ENCODE measurements at places on chromosomes 4 and X.

DNA sequence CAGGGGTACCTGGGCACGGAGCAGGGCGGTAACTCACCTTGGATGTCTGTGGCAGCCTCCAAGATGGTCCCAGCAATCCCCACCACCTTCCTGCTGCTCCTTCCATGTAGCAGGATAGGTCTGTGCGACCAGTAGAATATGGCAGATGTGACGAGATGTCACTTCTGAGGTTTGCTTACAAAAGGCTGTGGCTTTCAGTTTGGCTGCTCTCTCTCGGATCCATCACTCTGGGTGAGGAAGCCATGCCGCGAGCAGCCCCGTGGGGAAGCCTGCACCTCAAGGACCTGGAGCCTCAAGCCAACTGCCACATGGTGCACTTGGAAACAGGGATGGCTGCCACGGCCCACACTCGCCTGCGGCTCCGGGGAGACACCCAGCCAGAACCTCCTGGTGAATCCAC is 37.6 kb downstream of the WFS1 start:
- DNase-seq: no peak

DNA sequence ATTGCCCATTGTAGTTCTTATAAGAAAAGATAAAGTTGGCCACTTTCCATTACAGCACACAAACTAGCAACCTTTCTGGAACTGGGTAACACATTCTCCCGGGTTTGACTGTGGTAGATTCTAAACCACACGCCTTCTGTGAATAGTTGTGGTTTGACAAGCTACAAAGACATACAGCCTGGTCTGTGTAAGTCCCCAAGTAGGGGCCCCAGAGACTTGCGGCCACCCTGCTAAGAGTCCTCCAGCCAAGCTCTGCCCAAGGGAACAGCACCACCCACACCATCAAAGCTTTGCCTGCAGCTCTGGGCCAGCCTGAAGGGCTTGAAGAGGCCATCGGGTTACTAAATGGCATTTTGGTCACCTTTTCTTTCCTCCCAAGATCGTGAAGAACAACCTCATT is 203.4 kb downstream of the MAML3 start:
- DNase-seq: no peak

GRCh38 chr4:104559502-104559901 is 64.8 kb upstream of the CXXC4 start:
- DNase-seq: no peak

DNA sequence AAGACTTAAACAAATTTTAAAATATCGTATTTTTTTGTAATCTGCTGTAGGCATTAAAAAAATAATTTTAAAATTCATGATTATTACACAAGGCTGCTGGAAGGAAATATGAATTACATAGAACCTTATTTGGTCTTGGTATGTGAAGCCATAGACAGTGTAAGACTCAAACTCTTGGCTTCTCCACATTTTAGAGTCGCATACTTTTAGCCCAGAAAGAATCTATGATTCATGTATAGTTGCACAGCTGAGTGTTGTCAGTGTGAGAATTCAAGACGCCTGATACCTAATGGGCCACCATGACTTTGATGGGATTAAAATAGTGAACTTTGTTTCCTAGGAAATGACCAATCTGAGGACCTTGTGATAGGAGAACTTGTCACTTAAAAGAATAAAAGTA is 1.4 kb downstream of the INTU start:
- no peak for DNase-seq

GRCh38 chr4:26648260-26648659 is 64.4 kb downstream of the TBC1D19 start:
- no peak for DNase-seq

GRCh38 chrX:101078716-101079598 is at the start of gene TMEM35A:
TMEM35A (plus strand) TSS chrX:101078879; CDS start chrX:101079003, 124 bp downstream.
- no peak for DNase-seq

- DNase-seq: no peak
These were observed 123.0 kb upstream of the AP1S2 start for GRCh38 chrX:15977644-15978043.

GRCh38 chr4:98433691-98434090 is 172.5 kb downstream of the RAP1GDS1 start:
- DNase-seq: no peak

- no peak for DNase-seq
These were observed 235.4 kb downstream of the GPC3 start for GRCh38 chrX:133749951-133750350.

GRCh38 chr4:146369446-146369845 is 152.3 kb downstream of the SLC10A7 start:
- no peak for DNase-seq

- DNase-seq: no peak
These were observed 5.8 kb downstream of the SSR4 start for GRCh38 chrX:153800177-153800722.

- DNase-seq: no peak
These were observed 243.4 kb upstream of the STS start for GRCh38 chrX:6904156-6904555.

DNA sequence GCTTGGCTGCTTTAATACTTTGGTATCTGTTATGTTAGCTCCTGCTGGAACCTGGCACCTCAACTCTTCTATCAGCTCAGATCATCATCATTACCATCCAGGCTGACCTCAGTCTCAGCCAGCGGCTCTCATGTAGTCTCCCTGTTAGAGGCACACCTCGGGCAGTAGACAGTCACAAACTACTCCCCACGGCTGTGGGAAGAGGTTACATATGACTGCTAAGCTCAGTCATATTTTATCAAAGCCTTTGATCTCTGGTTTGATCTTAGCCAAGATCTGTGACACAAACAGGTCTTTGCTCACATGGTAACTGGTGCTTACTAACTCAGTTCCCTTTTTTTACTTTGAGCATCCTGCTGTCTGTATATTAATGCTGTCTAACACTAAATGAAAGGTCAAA is 384.9 kb downstream of the CENPC start:
- DNase-seq: no peak

DNA sequence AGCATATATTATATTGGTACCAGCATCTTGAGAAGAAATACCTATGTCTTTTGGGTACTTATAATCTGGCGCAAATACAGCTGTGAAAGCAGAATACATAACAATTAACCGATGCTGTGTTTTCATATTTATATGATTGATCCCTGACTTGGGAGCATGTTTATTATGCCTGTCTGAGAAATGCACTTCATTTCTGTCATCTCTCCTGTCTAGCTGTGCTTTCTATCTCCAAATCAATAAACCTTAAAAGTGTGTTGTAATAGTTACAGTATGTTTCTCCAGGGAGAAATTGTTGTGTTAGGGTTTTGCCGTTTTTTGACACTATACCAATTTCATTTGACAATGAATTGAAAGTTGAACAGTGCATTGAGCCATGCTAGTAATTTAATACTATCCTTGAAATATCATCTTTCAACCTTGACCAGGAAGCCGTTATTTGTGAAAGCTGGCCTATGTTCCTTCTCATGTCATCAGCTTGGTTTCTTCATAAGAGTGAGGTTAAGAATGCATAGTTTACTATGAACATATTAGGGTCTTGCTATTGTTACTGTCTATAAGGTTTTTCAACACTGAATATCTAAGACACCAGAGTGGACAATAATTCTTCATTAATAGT is 206.2 kb upstream of the PCDH18 start:
- no peak for DNase-seq

DNA sequence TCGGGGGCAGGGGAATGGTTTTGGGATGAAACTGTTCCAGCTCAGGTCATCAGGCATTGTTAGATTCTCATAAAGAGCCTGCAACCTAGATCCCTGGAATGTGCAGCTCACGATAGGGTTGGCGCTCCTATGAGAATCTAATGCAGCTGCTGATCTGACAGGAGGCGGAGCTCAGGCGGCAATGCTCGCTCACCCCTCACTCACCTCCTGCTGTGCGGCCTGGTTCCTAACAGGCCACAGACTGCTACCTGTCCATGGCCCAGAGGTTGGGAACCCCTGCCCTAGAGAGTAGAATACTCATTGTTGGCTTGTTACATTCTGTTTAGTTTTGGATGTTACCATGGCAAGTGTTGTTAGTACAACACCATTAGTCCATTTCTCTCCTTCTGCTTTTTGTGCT is 40.8 kb upstream of the STX18 start:
- no peak for DNase-seq

DNA sequence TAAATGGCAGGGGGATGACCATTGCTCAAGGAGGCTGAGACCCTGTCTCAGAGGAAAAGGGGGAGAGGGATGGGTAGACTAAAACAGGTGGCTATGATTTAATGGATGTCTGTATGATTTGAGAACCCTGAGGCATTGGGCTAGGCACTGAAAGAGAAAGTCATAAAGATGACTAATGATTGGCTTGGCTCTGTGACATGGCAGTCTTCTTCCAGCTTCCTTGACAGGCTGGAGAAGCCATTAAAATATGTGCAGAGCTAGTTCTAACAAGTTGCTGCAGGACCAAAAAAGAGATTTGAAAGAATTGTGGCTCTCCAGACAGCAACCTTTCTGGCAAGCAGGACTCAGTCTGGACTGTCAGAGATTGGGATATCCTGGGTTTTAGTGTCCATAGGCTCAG is 53.6 kb downstream of the AMER1 start:
- no peak for DNase-seq

DNA sequence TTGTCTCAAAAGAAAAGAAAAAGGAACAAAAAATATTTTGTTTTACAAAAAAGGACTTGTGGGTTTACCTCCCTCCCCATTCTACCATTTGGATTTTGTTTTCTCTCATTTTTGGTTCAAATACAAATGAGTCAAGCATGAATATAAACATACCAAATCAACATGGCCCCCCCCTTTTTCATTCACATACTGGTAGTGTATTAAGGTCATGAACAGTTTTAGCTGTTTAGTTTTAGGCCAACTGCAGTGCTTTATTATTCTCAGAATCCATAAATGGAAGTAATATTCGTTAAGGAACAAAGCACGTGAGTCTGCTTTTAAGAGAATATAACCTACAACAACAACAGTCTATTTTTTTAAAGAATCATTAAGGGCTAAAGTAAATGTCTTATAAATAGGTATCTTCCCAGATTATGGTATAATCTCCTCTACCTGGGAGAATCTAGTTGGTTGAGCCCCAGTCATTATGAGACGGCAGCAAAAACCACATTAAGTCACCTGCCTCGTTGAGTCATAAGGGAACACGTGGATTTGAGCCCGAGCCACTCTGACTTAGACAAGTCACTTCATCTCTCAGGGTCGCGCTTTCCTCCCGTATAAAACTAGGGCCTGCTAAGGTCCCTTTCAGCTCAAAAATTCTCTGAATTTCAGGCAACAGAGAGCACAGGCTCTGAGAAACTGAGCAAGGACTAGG is 26.7 kb downstream of the BCLAF3 start:
- DNase-seq: no peak

DNA sequence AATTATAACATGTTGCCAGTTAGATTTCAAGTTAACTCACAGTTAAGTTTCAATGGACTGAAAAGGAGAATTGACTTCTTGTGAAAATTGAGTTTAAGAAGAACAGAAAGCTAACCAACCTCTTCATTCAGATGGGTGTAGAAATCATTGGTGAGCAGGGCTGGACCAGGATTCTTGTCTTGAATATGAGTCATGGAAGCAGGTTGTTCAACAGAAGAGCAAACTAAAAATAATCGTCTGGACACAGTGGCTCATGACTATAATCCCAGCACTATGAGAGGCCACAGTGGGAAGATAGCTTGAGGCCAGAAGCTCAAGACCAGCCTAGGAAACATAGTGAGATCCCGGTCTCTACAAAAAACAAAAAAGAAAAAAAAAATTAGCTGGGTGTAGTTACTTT is 98.2 kb downstream of the ARSJ start:
- DNase-seq: no peak

GRCh38 chr4:53688186-53688790 is 97.0 kb upstream of the LNX1 start:
- no peak for DNase-seq

DNA sequence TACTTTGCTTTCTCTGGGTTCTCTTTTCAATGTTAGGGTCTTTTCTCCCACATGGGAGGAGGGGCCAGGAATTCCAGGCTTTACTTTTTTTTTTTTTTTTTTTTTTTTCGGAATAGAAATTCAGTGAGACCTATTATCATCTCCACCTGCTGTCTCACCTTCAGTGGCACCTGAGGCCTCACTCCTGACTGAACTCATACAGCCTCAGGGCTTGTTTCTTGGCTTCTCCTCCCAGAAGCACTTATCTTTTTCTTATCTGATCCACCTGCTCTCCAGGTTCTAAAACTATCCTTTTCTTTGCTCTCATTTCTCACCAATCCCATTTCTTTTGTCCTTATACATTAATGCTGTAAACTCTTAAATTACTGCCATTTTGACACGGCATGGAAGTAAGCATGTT is 117.3 kb upstream of the PPP3CA start:
- no peak for DNase-seq

GRCh38 chr4:38469410-38469809 is 194.6 kb upstream of the KLF3 start:
- no peak for DNase-seq

DNA sequence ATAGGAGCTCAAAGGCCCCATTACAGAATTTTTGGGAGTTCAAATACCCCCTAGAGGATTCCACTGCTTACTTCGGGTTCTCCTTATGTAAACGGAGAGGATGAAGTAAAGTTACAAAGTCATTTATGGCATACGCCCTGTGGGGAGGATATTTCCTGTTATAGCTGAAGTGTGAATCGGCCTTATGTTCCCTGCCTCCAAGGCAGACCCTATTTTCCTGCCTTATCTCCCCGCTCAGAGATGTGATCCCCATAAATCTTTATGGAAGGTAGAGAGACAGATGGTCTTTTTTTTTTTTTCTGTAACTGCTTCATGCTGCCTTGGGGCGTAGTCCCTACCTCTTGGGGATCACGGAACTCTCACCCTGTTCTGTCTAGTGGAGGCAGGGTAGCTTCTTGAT is 56.0 kb upstream of the DHX15 start:
- no peak for DNase-seq

DNA sequence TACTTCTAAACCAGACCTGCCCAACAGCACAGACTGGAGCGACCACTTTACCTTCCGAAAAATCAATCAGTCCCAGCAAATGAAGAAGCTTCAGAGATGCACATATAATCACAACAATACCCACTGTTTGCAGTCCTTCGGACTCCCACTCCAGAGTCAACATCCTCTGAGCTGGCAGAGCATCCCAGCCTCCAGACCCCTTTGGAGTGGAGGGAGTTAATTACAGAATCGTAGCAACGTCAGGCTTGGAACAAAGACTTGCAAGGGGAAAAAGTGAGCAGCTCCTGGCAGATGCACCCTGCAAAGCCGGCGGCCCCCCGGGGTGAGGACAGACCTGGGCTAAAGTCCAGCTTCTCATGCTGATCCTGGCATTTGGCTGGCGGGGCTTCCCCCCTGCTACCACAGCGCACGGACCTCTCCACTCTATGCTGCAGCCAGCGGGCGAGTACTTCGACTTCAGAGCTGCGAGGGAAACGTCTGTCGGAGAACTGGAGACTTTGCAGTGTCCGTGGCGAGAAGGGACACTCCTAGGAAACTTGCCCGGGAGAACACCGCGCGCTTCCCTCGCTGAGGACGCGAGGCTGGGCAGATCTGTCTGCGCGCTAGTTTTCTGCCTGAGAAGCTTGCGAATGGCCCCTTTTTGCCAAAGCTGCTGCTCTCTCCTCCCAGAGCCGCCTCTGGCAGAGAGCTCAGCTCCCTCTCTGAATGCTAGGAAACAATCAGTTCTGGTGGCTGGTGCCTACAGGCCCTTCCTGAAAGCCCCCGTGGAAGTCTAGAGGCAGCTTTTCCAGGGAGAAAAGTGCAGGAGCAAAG is 283.7 kb downstream of the PACRGL start:
- no peak for DNase-seq

Data from stimulated activated CD4-positive, alpha-beta T cell treated with anti-CD3 and anti-CD28 coated beads, Interleukin-1b, Interleukin-23, amount 100 ng/mL, for 1 hour (primary cell).